ENCODE measurements at places on chromosomes 1 and 21. TPM values are rescaled to one million over a fixed set of nuclear protein-coding genes. Genes with fewer than 3 reads are reported as not detected.

- peak; percentile 30 for DNase-seq
These were observed 63.0 kb downstream of the KCNN3 start for GRCh38 chr1:154807048-154807591.

DNA sequence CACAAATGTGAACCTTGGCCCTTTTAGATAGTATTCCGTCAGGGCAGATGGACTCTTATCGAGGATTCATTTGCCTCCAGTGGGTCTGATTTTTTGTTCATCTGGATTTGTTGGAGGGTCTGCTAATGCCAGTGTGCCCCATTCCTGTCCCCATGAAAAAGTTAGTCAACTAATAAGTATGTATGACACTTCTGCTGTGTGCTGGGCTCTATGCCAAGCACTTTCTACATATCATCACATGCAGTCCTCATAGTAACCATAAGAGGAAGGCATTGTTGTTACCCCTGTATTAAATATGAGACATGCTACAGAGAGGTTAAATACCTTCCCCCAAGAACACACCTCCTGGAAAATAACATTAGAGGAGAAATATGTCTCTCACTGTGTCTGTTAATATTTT is 46.6 kb upstream of the MAB21L3 start:
- no peak for DNase-seq

GRCh38 chr1:40107290-40107959 is 10.4 kb upstream of the PPT1 start:
- no peak for DNase-seq

GRCh38 chr21:43783098-43783700 is 6.2 kb upstream of the RRP1 start:
- no peak for DNase-seq

MPL gene
- total RNA-seq: 0.32 TPM

HHAT gene
- total RNA-seq: 2.2 TPM

CR1L gene
- total RNA-seq: not detected

- no peak for DNase-seq
These were observed 585.7 kb upstream of the CAMK1G start for GRCh38 chr1:208997726-208998312.

CELA2A gene
- total RNA-seq: not detected

All from transverse colon (tissue), 4 donors.